Colonic mucosa (tissue), 4 donors: ENCODE measurements at places on chromosomes 4 and X. TPM values are rescaled to one million over a fixed set of nuclear protein-coding genes. Genes with fewer than 3 reads are reported as not detected.

Gene SGMS2
- total RNA-seq, result 34.9 TPM

Gene MND1
- 4.8 TPM for total RNA-seq

Gene TRIM75
- total RNA-seq, result not detected

Gene SHOX
- total RNA-seq, result 0.11 TPM

Gene TMEM35A
- 0.96 TPM for total RNA-seq

Gene MAGEB17
- total RNA-seq, result not detected

Gene FOXR2
- total RNA-seq, result not detected

Gene REST
- 31.9 TPM for total RNA-seq

Gene SYN1
- total RNA-seq, result 0.96 TPM

Gene PASD1
- total RNA-seq, result not detected

Gene RBM47
- total RNA-seq, result 279 TPM

Gene USP26
- total RNA-seq, result not detected

Gene ZNF157
- not detected for total RNA-seq

Gene C4orf51
- not detected for total RNA-seq

Gene BMPR1B
- total RNA-seq, result 0.10 TPM

Gene ADAMTS3
- 0.15 TPM for total RNA-seq

Gene AKAP14
- not detected for total RNA-seq

Gene ZNF185
- total RNA-seq, result 4.5 TPM

Gene ADAD1
- not detected for total RNA-seq

Gene ZFP42
- not detected for total RNA-seq

Gene ZNF41
- 8.3 TPM for total RNA-seq

Gene VCX3B
- total RNA-seq, result not detected

Gene MAGEB1
- not detected for total RNA-seq

Gene PHF8
- 21.4 TPM for total RNA-seq

Gene LGI2
- 0.82 TPM for total RNA-seq

Gene PPEF2
- total RNA-seq, result not detected

Gene CT45A10
- total RNA-seq, result not detected
